Hepatic stellate cell (primary cell): ENCODE measurements at places on chromosomes 6 and 20.

DNA sequence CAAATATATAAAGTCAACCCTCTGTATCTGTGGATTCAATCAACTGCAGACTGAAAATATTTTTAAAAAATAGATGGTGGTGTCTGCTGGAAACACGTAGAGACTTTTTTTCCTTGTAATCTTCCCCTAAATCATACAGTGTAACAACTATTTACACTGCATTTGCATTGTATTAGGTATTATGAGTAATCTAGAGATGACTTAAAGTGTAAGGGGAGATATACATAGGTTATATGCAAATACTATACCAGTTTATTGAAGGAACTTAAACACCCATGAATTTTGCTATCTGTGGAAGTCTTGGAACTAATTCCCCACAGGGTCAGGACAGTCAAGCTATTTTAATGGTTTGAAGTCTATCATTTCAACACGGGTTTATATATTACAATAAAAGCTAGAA lies 10.2 kb downstream of the HDAC2 start:
- DNase-seq = no peak

DNA sequence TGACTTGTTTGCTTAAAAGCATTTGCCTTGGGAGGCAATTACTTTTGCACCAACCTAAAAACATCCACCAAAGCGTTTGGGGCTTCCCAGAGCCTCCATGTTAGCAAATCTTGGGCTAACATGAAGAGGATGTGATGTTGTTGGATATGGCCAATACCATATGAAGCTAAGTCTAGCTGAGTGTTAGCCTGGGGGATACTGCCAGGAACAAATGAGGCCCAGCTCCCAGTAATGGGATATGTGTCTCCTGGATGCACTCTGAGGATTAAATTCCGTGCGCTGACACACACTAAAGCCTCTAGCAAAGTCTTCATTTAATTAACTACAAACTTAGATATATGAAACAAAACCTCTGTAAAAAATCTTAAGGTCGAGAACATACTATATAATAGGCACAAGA lies 35.3 kb upstream of the HBS1L start:
- DNase-seq = no peak

GRCh38 chr6:143652841-143653331 lies 24.9 kb upstream of the PHACTR2 start:
- DNase-seq = no peak

GRCh38 chr20:41355192-41355591 lies 11.4 kb downstream of the EMILIN3 start:
- DNase-seq = no peak

- no peak for DNase-seq
These were observed 31.0 kb downstream of the CDK5RAP1 start for GRCh38 chr20:33370291-33370690.

DNA sequence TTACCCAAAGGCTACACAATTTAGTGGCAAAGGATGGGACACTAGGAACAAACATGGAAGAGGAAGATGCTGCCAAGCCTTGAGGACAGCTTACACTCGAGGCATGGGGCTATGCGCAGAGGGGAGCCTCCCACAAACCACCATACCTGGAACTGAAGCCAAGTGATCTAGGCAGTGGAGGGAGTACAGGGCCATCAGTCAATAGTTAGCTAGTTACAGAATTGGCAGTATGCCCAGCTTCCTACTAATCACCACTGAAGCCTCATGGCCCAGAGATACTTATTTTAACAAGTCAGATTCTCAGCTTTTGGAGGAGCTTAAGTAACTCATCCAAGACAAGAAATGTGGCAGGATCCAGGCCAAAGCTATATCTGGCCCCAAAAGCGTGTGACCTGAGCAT lies 226.6 kb upstream of the MOCS1 start:
- no peak for DNase-seq

GRCh38 chr6:136158387-136158821 lies 91.7 kb downstream of the MTFR2 start:
- DNase-seq = no peak

GRCh38 chr6:54957698-54958097 lies 111.1 kb downstream of the FAM83B start:
- no peak for DNase-seq

- no peak for DNase-seq
These were observed 152.9 kb downstream of the KLHL32 start for GRCh38 chr6:97077380-97077779.

DNA sequence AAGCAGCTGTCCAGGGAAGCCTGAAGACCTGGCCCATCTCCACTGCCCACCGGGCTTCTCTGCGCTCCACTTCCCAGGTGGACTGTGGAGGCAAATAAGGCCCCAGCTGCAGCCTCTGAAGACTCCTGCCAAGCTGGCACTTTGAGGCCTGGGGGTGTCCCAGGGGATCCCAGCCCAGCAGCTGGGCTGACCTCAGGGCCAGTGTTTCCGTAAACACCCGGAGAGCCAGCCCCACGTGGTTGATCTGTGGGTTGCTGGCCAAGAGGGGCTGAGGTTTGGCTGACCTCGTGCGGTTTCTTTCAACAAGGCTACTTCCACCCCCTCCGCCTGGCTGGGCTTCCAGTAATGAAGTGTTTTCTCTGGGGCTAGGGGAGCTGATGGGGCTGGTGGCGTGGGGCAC lies 12.4 kb upstream of the CCN5 start:
- DNase-seq = peak; percentile 91

DNA sequence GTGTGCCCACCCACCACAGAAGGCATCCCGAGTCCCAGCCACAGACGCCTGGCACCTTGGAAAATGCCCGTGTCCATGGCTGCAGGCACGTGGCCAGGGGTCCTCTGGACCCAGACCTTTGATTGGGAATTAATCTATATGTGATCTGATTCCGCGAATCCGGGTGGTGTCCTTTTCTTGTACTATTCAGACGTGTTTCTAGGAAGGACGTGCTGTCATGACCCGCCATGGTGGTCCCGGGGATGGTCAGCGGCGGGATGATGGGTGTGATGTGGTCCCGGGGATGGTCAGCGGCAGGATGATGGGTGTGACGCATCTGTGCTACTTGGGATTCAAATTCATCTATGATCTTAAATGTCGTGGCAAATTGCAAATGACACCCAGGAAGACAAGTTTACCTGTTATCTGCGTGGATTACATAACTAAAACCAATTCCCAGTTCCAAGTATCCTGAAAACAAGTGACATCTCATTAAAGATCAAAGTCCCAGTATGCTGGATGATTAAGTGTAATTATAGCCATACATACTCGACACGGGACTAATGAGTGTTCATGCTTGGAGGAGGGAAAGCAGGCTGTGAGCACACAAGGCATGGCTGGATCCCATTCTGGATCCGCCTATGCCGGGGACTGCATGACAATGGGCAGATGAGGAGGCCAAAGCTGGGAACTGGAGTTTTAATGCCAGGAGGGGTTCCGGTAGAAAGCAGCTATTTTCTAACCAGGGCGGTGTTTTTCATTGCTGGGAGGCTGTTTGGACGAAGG lies 256.5 kb downstream of the TAF4 start:
- no peak for DNase-seq

DNA sequence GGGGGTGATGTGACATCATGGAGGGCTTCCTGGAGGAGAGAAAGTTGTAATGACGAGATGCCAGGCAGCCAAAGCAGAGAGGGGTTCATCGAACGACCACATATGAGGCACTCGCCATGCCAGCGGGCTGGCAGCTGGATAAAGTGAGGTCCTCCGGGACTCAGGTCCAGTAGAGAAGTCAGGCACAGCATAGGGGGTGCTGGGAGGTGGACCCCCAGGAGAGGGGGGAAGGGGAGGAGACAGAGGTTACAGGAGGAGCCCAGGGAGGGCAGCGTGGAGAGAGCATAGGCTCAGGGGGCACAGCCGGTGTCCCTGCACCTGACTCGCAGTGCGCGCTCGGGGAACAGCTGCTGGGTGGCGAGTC lies 174.7 kb downstream of the BMP7 start:
- DNase-seq = no peak

GRCh38 chr6:163999475-164000125 lies 585.1 kb downstream of the QKI start:
- no peak for DNase-seq

DNA sequence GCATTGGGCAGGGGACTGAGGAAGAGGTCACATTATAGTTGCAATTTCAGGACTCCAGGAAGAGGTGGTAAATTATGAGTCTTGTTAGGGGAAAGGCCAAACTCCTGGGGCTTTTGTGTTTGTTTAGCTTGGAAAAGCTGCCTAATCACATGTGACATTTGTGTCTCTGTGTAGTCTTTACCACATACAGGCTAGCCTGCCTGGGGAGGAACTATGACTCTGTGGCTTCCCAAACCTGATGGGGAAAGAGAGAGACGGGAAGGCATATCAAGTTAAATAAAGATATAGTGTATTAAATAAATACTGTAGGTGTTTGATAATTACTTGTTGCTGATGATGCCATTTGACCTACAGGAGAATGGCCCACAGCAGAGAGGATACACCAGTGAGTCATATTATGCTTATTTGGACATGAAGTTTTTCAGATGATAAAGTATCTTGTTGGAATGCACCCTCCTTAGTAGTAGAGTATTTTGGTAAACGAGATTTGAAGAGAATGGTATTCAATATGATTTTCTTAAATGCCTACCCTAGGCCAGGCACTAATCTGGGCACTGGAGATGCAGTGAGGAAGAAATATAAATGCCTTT lies 4.0 kb downstream of the BLTP3A start:
- DNase-seq = peak; percentile 55

DNA sequence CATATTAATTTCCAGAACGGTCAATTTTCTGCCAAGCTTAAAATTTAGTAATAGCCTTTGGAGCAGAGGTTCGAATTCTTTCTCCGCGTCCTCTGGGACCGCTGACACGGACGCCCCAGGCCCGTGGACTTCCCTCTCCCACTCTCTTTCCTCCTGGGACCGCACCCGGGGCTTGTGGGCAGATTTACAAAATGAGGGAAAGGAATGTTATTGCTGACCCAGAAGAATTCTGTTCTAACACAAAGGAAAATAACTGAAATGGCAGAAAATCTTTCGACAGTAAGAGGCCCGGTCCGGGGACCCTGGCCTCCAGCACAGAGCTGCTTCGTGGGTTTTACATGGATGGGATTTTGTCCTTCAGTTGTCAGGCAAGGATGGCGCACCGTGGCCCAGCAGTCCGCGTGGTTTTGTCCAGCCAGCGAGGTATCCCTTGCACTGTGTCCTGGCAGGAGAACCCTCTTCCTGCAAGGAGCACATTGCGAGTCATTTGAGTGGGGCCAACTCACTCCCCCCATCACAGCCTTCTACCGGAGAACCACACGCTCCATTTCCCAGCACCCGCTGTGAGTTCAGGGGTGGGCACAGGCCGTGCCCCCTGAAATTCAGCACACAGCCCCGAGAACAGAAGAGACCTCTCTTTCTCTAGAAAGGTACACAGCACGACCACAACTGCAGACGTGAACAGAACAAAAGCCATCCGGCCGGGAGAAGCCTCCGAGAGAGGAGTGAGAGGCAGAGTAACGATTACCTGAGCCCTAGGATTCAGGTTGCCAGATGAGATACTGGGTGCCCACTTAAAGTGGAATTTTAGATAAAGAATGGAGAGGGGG lies 106.0 kb upstream of the AFDN start:
- DNase-seq = no peak

- no peak for DNase-seq
These were observed 216.6 kb upstream of the UFL1 start for GRCh38 chr6:96304997-96305396.
